ENCODE measurements at places on chromosomes 16 and 17.

DNA sequence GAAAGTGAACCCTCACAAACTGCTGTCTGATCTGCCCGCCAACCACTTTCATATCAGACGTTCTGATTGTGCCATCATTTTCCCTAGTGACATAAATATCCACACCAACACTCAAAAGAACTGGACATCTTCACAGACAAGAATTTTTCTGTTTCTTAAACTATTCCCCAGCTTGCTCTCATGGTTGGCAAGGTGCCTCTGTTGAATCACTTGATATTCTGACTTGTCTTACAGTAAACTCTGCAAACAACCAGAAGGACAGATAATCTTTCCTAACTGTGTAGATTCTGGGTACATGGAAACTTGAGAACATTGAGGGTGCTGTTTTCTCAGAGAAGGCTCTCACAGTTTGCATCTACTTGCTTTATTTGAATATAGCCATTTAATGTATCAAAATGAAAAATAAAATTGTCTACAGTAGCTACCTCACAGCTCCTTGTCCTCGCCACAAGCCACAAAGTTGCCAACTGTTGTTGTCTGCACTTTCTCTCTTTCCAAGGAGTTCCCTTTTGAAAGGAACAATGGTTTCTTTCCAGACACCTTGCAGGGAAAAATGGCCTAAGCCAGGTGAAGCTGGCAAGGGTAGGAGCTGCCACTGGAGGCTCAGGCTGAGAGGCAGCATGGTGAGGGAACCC is 46.0 kb upstream of the ADAMTS18 start:
- no peak for DNase-seq

DNA sequence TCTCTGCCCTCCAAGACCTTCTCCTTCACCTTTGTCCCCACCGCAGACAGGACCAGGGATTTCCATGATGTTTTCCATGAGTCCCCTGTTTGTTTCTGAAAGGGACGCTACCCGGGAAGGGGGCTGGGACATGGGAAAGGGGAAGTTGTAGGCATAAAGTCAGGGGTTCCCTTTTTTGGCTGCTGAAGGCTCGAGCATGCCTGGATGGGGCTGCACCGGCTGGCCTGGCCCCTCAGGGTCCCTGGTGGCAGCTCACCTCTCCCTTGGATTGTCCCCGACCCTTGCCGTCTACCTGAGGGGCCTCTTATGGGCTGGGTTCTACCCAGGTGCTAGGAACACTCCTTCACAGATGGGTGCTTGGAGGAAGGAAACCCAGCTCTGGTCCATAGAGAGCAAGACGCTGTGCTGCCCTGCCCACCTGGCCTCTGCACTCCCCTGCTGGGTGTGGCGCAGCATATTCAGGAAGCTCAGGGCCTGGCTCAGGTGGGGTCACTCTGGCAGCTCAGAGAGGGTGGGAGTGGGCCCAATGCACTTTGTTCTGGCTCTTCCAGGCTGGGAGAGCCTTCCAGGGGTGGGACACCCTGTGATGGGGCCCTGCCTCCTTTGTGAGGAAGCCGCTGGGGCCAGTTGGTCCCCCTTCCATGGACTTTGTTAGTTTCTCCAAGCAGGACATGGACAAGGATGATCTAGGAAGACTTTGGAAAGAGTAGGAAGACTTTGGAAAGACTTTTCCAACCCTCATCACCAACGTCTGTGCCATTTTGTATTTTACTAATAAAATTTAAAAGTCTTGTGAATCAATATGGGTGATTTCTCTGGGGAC is 12.2 kb downstream of the CX3CL1 start:
- DNase-seq: no peak

DNA sequence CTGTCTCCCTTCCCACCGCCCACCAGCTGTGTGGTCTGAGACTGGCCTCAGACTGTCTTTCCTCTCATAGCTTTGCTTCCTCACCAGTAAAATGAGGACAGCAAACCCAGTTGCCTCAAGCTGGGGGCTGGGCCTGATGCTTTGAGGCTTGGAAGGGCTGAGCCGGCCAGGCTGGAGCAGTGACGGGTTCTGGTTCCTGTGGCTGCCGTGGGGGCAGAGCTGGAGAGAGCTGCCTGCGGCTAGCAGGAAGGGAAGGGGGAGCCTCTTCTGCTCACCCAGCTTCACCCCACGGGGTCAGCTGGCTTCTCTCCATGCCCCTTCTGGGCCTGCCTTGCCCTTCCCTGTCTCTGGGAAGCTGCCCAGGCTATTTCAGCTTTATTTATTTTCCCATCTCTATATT is 23.7 kb downstream of the LASP1 start:
- DNase-seq: no peak

GRCh38 chr16:49980166-49980565 is 44.9 kb upstream of the CNEP1R1 start:
- DNase-seq: no peak

DNA sequence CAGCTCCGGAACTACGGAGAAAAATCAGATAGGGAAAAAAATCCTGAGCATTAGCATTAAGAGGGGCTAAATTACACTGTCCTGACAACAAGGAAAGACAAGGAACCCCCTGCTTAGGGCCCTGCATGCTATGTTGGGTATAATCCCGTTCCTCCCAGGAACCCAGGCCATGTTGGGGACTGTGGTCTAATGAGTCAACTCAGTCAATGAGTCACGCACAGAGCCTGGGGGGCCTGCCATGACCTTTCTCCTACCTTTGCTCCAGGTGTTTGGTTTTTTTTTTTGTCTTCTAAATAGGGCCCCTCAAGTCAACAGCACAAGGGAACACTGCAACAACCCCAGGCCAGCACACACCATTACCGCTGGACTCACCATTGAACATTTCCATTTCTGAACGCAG is 8.9 kb upstream of the ZNF200 start:
- no peak for DNase-seq

Measured in stimulated activated CD4-positive, alpha-beta T cell treated with anti-CD3 and anti-CD28 coated beads, Interleukin-2, amount 100 ng/mL, for 24 hours (primary cell).